NCI-H146 (cell line): ENCODE measurements at places on chromosomes 1 and 21.
A peak's percentile ranks its signal among the peaks of the same experiment; 100 is the strongest.

- no peak for DNase-seq
Observed at GRCh38 chr1:171969813-171970212, 128.5 kb downstream of the DNM3 start.

- DNase-seq: no peak
Observed at GRCh38 chr1:178573330-178573729, 60.4 kb downstream of the TEX35 start.

- DNase-seq: no peak
Observed at GRCh38 chr1:161013488-161014230, 7.3 kb downstream of the F11R start.

DNA sequence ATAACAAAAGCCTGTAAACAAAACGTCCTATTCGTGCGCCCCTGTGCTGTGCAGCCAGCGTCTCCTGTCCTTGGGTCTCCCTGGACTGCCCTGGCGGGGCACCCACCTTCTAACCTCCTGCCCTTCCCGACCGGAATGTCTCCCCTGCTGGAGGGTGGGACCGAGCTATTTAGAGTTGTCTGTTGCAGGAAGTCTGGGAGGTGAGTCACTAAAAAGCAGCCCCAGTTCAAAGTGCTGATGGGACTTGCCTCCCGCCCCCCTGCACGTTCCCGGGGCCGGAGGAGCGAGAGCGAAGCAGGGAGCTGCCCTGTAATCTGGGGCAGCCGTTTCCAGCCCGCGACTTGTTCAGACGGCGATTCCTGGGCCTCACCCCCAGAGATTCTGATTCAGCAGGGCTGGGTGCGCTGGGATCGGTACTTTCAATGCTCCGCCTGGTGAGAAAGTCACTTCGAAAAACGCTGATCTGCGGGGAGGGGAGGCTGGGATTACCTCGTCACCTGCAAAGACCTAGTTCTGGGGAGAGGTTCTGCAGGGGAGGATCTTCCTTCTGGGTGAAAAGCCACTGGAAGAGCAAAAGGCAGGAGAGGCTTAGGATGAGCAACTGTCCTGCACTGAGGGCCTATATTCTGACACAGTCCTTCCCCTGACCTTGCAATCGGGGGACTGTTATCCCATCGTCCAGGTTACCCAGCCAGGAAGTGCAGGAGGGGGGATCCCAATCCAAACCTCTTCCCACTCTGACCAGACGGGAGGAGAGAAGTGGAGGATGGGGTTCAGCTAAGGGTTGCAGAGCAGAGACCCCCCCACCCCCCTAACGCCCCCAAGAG lies 1.2 kb upstream of the DHRS3 start:
- no peak for DNase-seq

- DNase-seq: no peak
Observed at GRCh38 chr1:79660129-79660528, 653.6 kb upstream of the ADGRL4 start.

DNA sequence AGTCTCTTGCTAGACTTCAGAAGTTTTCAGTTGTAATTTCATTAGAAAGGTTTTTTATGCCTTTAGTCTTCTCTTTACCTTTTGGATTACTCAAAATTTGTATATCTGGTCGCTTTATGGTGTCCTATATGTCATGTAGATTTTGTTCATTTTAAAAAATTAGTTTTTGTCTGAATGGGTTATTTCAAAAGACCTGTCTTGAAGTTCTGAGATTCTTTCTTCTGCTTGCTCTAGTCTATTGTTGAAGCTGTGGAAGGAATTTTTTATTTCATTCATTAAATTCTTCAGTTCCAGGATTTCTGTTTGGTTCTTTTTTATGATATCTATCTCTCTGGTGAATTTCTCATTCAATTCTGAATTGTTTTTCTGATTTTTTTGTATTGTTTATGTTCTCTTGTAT lies 46.5 kb upstream of the GCLM start:
- no peak for DNase-seq

GRCh38 chr1:119323216-119323982 lies 45.2 kb upstream of the HAO2 start:
- no peak for DNase-seq

DNA sequence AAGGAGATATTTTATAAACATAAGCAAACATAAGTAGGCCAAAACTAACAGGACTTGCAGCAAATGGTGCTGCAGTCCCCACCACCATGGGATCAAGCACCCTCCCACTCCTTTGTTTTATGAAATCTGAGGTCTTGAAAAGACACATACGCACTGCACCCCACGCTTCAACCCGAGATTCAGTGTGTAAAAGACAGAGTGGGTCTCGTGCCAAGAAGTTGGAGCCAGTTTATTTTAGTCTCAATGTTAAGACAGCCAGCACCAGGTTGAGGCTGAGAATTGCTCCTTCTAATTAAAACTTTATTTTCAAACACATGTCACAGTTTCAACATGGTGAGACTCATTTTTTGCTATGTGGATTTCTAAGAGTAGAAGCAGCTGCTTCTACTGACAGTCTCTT lies 139.1 kb upstream of the TIAM1 start:
- no peak for DNase-seq

DNA sequence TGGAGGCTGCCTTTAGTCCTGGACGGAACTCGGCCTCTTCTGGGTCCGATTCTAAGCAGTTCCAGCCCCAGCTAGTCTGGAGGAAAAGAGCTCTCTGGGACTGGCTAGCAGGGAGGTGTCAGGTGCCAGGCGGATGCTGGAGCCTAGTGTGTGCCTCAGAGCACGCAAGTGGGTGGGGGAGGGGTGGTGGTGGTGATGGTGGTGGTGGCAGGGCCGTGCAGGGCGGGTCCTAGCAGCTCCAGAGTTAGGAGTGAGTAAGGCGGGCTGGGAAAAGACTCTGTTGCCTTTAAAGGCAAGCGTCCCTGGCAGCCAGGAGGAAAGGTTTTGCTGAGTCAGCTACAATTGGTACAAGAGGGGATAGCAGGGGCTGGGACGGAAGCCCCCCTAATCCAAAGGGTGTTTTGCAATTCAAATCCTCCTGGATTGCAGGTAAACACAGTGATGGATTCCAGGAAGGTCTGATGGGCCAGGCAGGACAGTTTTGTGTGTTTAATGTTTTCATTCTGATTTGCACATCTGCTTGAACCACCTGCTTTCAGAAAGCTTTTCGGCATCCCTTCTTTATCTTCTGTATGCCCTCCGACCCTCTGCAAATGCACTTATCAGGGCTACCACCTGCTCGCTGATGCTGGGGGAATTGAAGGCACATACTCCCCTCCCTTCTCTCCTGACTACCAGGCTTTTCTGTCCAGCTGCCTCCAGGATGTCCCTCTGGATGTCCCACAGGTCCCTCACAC lies 4.1 kb upstream of the SLC2A1 start:
- DNase-seq: peak; percentile 76

GRCh38 chr1:179300112-179300511 lies 6.5 kb downstream of the SOAT1 start:
- DNase-seq: no peak

- DNase-seq: no peak
Observed at GRCh38 chr1:200380589-200381021, 29.2 kb downstream of the ZNF281 start.

- no peak for DNase-seq
Observed at GRCh38 chr21:17560377-17561025, 47.7 kb downstream of the CXADR start.

DNA sequence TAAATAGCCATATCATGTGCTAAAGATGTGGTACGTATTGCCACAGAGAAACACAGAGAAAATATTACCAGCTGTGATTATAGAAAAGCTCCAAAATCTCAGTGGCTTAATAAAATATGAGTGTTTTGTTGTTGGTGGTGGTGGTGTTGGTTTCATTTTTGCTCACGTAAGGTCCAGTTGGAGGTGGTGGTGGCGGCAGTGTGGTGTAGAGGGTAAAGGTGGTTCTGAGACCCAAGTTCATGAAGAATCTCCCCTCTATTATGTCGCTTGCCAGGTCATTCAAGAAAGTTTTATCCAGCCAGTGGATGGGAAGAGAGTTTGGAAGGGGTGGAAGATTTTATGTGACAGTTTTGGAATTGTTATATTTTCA lies 217.6 kb upstream of the SAMSN1 start:
- DNase-seq: no peak
